Small intestine (tissue), 16 donors: ENCODE measurements at places on chromosomes 3 and 15. TPM values are rescaled to one million over a fixed set of nuclear protein-coding genes. Genes with fewer than 3 reads are reported as not detected.

DNA sequence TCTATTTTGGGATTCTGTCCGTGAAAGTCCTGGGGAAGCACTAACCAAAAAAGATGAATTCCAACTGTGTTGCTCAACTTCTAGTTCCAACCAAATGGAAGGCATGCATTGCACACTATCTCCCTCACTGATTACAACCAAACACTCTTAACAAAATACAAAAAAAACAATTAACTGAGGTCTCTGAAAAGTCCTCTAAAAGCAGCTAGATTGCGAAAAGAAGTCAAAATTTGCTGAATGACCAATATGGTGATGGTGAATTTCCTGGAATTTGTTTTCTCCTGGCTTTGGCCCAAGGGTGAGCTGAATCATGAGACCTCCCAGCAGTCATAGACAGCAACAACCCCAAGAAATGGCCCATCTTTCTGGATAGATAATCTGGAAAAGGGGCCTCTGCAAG lies 28.3 kb downstream of the CYP19A1 start:
- H3K27ac ChIP-seq = no peak overlapping the region
- H3K27me3 ChIP-seq = no peaks in the 10 kb centered on the region
- H3K4me3 ChIP-seq = no peak overlapping the region
- DNase-seq = no peak

GRCh38 chr15:68783226-68784058 lies 37.3 kb downstream of the ANP32A start:
- peaks cover 14% of the 10 kb centered on the region for H3K36me3 ChIP-seq
- DNase-seq = peak; percentile 64
- peaks cover 11% of the 10 kb centered on the region for H3K4me1 ChIP-seq
- H3K4me3 ChIP-seq = no peak overlapping the region
- H3K27me3 ChIP-seq = no peaks in the 10 kb centered on the region

GRCh38 chr3:100850701-100851100 lies 141.4 kb downstream of the TFG start:
- H3K27ac ChIP-seq = no peak overlapping the region
- no peaks in the 10 kb centered on the region for H3K4me1 ChIP-seq
- DNase-seq = no peak
- H3K27me3 ChIP-seq = no peaks in the 10 kb centered on the region
- H3K4me3 ChIP-seq = no peak overlapping the region

GRCh38 chr15:28084547-28084946 lies 14.6 kb downstream of the OCA2 start:
- peak; percentile 18 for DNase-seq
- H3K36me3 ChIP-seq = no peaks in the 10 kb centered on the region
- H3K4me3 ChIP-seq = no peak overlapping the region
- H3K4me1 ChIP-seq = no peaks in the 10 kb centered on the region

- no peaks in the 10 kb centered on the region for H3K4me1 ChIP-seq
- no peaks in the 10 kb centered on the region for H3K27me3 ChIP-seq
- H3K27ac ChIP-seq = no peak overlapping the region
- H3K36me3 ChIP-seq = no peaks in the 10 kb centered on the region
- no peak overlapping the region for H3K4me3 ChIP-seq
- no peak for DNase-seq
These were observed 69.6 kb downstream of the CGNL1 start for GRCh38 chr15:57445872-57446271.

DNA sequence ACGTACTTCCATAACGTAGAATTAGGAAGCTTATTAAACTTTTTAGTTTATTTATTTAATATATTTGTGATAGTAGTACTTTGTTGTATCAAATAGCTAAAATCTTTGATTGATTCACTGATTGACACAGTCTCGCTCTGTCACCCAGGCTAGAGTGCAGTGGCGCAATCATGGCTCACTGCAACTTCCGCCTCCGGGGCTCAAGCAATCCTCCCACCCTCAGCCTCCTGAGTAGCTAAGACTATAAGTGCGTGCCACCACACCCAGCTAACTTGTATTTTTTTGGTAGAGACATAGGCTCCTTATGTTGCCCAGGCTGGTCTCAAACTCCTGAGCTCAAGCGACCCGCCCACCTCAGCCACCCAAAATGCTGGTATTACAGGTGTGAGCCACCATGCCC lies 5.7 kb downstream of the APH1B start:
- no peak overlapping the region for H3K27ac ChIP-seq
- peaks cover 6% of the 10 kb centered on the region for H3K4me1 ChIP-seq
- no peak overlapping the region for H3K4me3 ChIP-seq
- no peaks in the 10 kb centered on the region for H3K27me3 ChIP-seq

DNA sequence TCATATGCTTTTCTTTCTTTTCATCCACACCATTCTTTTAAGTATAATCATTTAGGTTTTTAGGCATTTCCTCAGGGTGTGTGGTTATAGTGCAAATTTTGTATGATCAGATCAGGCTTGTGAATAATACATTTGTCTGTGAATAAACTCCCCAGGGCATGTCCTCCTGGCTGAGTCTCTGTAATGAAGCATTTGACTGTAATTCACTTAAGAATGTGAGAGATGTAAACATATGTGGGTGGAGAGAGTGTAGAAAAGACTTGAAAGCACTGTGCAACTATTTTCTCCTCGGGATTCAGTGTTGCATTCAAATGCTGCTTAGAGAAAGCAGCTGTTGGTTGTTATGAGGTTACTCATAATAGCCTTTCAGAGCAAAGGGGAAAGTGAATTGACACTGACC lies 996.5 kb downstream of the TUSC7 start:
- no peak overlapping the region for H3K27ac ChIP-seq
- H3K27me3 ChIP-seq = no peaks in the 10 kb centered on the region
- no peaks in the 10 kb centered on the region for H3K36me3 ChIP-seq
- no peak overlapping the region for H3K4me3 ChIP-seq
- no peaks in the 10 kb centered on the region for H3K4me1 ChIP-seq

DNA sequence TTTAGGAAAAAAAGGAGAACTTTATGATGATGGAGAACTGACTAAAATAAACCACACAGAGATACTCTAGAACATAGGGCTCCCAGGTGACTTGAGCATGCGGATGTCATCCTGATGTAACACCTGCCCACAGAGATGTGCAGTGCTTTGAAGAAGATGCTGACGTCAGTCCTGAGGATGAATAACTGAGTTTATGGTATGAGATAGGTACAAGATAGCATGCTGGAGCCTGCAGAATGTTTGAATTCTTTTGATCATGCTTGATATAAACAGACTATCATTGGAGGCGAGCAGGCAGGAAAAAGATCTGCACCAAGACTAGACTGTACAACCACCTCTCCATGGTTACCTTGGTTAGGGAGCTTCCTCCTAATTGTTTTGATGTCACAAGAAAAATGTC lies 12.4 kb downstream of the CCR4 start:
- H3K27ac ChIP-seq = no peak overlapping the region
- no peak overlapping the region for H3K4me3 ChIP-seq
- H3K36me3 ChIP-seq = no peaks in the 10 kb centered on the region
- no peak for DNase-seq
- H3K27me3 ChIP-seq = no peaks in the 10 kb centered on the region

- no peaks in the 10 kb centered on the region for H3K27me3 ChIP-seq
- H3K27ac ChIP-seq = peak overlapping the region; percentile 78
- H3K36me3 ChIP-seq = peaks cover 5% of the 10 kb centered on the region
- no peaks in the 10 kb centered on the region for H3K4me1 ChIP-seq
- H3K4me3 ChIP-seq = no peak overlapping the region
These were observed 14.1 kb downstream of the TEX264 start for GRCh38 chr3:51684971-51685751.

DNA sequence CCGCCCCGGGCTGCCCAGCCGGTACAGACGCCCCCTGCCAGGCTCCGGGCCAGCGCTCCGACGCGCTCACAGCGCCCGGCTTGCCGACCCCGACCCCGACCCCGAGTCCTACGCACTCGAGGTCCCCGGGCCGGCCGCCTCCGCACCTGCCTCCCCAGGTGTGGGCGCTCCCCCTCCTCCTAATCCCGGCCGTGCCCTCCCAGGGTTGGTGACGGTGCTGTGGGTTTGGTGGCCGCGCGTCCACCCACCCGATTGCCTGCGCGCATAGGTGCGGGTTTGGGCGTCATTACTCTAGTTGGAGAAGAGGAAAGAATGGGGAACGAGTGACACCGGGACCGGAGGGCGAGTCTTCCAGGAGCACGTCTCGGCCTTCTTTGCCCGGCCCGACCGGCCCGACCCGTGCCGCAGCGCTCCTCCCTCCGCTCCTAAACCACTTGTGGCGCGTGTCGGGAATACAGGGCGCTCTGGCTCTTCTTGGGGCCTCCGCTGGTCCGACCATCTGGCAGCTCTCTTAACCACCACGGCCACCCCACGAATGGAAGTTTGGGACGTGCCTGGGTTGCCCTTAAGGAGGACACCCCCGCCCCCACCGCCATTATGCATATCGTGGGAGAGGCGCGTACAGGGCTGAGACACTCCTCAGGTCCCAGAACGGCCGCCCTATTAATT lies 810 bp upstream of the THRB start:
- peak overlapping the region; percentile 83 for H3K4me3 ChIP-seq
- peaks cover 8% of the 10 kb centered on the region for H3K27me3 ChIP-seq
- peak overlapping the region; percentile 97 for H3K27ac ChIP-seq
- peaks cover 3% of the 10 kb centered on the region for H3K4me1 ChIP-seq
- H3K36me3 ChIP-seq = no peaks in the 10 kb centered on the region
- DNase-seq = peak; percentile 90

DNA sequence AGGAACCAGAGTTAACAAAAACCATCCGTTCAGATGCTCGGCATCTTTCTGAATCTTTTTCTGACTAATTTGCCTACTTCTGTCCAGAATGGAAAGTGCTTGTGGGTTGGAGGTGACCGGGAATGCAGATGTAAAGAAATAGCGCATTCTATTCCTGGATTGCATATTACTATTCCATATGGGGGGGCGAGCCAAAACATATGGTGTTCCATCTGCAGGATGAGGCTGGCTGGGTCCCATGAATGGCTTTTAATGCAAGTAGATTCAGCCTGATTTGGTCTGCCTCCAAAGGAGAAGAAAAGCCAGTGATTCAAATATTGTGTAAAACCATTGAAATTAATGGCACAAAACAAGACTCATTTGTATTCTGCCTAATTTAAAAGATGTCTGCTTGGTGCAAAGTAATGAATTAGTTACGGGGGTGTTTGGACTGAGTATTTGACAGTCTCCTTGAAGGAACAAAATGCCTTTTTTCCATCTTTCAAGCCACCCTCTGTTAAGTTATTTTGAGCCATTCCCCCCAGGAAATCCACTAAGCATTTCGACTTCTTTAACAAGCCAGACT lies 99.0 kb downstream of the ST8SIA2 start:
- H3K27me3 ChIP-seq = no peaks in the 10 kb centered on the region
- no peaks in the 10 kb centered on the region for H3K4me1 ChIP-seq
- no peak overlapping the region for H3K4me3 ChIP-seq
- no peak overlapping the region for H3K27ac ChIP-seq

GRCh38 chr3:45145223-45145622 lies 955 bp downstream of the CDCP1 start:
- H3K4me3 ChIP-seq = peak overlapping the region; percentile 74
- DNase-seq = no peak
- peaks cover 11% of the 10 kb centered on the region for H3K27me3 ChIP-seq
- H3K36me3 ChIP-seq = no peaks in the 10 kb centered on the region

DNA sequence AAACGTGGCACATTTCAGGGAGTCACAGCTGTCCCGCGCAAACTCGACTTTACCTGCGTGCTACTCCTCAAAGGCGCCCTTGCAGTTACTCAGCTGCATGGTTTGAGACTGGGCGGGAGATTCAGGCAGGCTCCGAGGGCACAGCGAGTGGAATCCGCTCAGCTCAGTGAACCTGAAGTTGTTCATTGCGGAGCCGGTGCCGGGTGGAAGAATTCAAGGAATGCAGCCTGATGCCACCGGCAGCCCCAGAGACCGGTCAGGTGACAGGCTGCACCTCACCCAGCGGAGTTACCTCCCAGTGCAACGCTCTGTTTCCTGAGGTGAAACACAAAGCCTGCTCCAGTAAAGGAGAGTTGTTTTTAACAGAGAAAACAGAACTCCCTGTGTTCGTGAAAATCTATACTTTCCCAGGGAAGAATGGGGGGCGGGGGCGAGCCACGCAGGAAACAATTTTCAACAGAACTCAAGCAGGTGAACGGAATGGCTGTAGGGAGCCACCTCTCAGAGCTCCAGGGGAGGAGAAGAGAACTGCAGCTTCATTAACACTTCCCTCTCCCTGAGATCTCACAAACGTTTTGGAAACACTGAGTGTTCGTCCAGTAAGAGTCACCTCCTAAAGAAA lies 3.8 kb downstream of the VEPH1 start:
- no peaks in the 10 kb centered on the region for H3K36me3 ChIP-seq
- no peaks in the 10 kb centered on the region for H3K4me1 ChIP-seq
- H3K27me3 ChIP-seq = no peaks in the 10 kb centered on the region
- DNase-seq = peak; percentile 72
- H3K27ac ChIP-seq = no peak overlapping the region
- no peak overlapping the region for H3K4me3 ChIP-seq

- H3K27me3 ChIP-seq = no peaks in the 10 kb centered on the region
- no peaks in the 10 kb centered on the region for H3K4me1 ChIP-seq
- DNase-seq = no peak
- H3K36me3 ChIP-seq = no peaks in the 10 kb centered on the region
These were observed 12.1 kb upstream of the OXSR1 start for GRCh38 chr3:38153221-38153620.

- peaks cover 58% of the 10 kb centered on the region for H3K36me3 ChIP-seq
- no peaks in the 10 kb centered on the region for H3K4me1 ChIP-seq
- DNase-seq = no peak
- no peak overlapping the region for H3K4me3 ChIP-seq
- no peak overlapping the region for H3K27ac ChIP-seq
- H3K27me3 ChIP-seq = no peaks in the 10 kb centered on the region
These were observed 21.9 kb downstream of the IDH3A start for GRCh38 chr15:78170848-78171773.

DNA sequence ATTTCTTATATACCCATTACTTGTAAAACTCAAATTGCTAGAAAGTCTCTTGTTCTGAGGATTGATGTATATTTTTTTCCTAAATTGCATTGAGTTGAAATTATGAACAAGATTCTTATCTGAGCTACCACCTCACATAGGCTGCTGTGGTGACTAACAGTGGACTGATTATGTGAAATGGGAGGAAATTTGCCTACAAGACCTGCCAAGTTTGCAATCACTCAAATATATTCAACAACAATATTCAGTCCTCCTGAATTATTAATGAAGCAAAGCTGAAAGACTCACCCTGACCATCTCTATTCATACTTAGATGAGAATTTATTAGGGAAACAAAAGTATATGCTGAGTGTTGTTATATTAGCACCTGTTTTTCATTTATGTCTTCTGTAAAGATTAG lies 412.6 kb upstream of the SEMA6D start:
- DNase-seq = no peak
- no peak overlapping the region for H3K27ac ChIP-seq
- H3K36me3 ChIP-seq = no peaks in the 10 kb centered on the region
- H3K4me1 ChIP-seq = no peaks in the 10 kb centered on the region
- H3K4me3 ChIP-seq = no peak overlapping the region

EOGT gene
- polyA plus RNA-seq = 10.8 TPM

VGLL3 gene
- not detected for polyA plus RNA-seq

OR5K2 gene
- polyA plus RNA-seq = not detected

PRSS50 gene
- 3.7 TPM for polyA plus RNA-seq

SLC24A5 gene
- 0.03 TPM for polyA plus RNA-seq
